Stomach (tissue), 19 donors: ENCODE measurements at places on chromosomes 12 and 14. TPM values are rescaled to one million over a fixed set of nuclear protein-coding genes. Genes with fewer than 3 reads are reported as not detected.

The CCDC38 gene
- polyA plus RNA-seq, result not detected

The ATP5F1B gene
- 505 TPM for polyA plus RNA-seq

The PRR4 gene
- 2.1 TPM for polyA plus RNA-seq

The SLC17A8 gene
- polyA plus RNA-seq, result not detected

The LRRC10 gene
- not detected for polyA plus RNA-seq

The ING4 gene
- polyA plus RNA-seq, result 25.5 TPM
